ENCODE measurements at places on chromosomes 11 and 22. TPM values are rescaled to one million over a fixed set of nuclear protein-coding genes. Genes with fewer than 3 reads are reported as not detected.

PRG2 gene
- total RNA-seq = not detected

PIH1D2 gene
- total RNA-seq = 4.9 TPM

OR6A2 gene
- 0.24 TPM for total RNA-seq

CASP5 gene
- not detected for total RNA-seq

- H3K27me3 ChIP-seq = no peaks in the 10 kb centered on the region
- peaks cover 13% of the 10 kb centered on the region for H3K4me1 ChIP-seq
- H3K4me3 ChIP-seq = no peak overlapping the region
- peaks cover 18% of the 10 kb centered on the region for H3K36me3 ChIP-seq
- H3K27ac ChIP-seq = no peak overlapping the region
These were observed 30.5 kb upstream of the PPP2R1B start for GRCh38 chr11:111796696-111797095.

DNA sequence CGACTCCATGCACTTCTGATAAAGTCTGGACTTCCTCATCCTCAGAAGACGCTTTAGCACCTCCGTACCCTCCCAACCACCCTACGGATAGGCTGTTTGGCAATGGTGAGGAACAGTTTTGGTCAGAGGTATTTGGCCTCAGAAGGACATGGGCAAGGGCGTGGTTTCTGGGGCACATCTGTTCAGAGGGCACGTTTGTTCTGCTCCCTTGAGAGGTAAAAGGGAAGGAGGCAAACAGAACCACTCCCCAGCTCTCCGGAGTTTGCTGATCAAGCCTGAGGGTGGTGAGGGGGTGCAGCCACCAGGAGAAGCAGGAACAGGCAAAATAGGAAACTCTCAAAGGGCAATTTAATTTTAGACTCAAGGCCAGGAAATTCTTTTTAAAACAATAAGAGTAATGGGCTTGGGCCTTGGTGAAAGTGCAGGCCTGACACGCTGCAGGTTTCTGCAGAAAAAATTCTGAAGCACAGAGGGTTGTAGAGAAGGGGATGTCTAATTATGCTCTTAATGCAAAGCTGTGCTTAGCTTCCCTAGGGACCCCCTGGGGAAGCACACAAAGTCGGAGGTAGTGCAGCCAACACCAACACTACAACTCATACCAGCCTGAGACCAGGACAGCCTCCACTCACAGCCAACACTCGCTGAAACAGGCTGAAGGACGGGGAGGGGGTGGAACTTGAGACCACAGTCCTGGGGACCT lies 23.3 kb downstream of the ETS1 start:
- H3K27me3 ChIP-seq = peaks cover 93% of the 10 kb centered on the region
- H3K36me3 ChIP-seq = no peaks in the 10 kb centered on the region
- no peak for DNase-seq
- no peak overlapping the region for H3K4me3 ChIP-seq
- no peak overlapping the region for H3K27ac ChIP-seq
- H3K4me1 ChIP-seq = peaks cover 7% of the 10 kb centered on the region

- no peak overlapping the region for H3K4me3 ChIP-seq
- H3K36me3 ChIP-seq = peaks cover 12% of the 10 kb centered on the region
- no peak for DNase-seq
- no peaks in the 10 kb centered on the region for H3K27me3 ChIP-seq
- no peak overlapping the region for H3K27ac ChIP-seq
These were observed 34.6 kb downstream of the DKK3 start for GRCh38 chr11:11973866-11974265.

GRCh38 chr11:12134236-12134585 lies 23.8 kb downstream of the MICAL2 start:
- no peak for DNase-seq
- H3K4me1 ChIP-seq = peaks cover 9% of the 10 kb centered on the region
- H3K36me3 ChIP-seq = no peaks in the 10 kb centered on the region
- no peaks in the 10 kb centered on the region for H3K27me3 ChIP-seq
- no peak overlapping the region for H3K27ac ChIP-seq

- H3K4me1 ChIP-seq = peaks cover 5% of the 10 kb centered on the region
- no peak overlapping the region for H3K4me3 ChIP-seq
- DNase-seq = no peak
- no peaks in the 10 kb centered on the region for H3K36me3 ChIP-seq
- no peak overlapping the region for H3K27ac ChIP-seq
These were observed 103.2 kb downstream of the ETS1 start for GRCh38 chr11:128484172-128484571.

DNA sequence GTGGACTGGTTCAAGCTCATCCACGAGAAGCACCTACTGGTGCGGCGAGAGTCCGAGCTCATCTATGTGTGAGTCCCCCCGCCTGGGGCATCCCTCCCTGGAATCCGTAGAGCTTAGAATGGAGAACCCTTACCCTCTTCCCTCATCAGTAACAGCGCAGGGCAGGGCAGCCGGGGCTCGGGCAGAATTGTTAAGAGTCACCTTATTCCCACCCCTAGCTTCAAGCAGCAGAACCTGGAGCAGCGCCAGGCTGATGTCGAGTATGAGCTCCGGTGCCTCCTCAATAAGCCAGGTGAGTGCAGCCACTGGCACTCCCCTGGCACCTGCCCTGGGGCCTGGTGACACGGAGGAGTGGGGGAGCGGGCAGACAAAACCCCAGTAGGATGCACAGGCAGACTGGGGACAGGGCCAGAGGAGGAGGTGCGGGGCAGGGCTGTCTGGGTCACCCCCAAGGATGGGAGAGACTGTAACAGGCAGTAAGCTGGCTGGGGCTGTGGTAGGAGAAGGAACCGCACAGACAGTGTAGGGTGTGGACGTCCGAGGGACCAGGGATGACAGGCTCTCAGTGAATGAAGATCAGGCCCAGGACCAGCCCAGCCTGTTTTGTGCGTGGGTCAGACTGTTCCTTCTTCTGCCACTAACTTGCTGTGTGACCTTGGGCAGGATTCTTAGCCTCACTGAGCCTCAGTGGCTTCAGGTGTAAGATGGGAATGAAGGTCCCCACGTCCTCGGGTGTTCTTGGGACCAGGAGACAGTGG lies 20.4 kb downstream of the C22orf23 start:
- H3K27me3 ChIP-seq = no peaks in the 10 kb centered on the region
- no peak for DNase-seq
- no peaks in the 10 kb centered on the region for H3K4me1 ChIP-seq
- no peak overlapping the region for H3K4me3 ChIP-seq
- peak overlapping the region; percentile 52 for H3K27ac ChIP-seq

GRCh38 chr11:88312628-88313027 lies 24.9 kb downstream of the CTSC start:
- no peak overlapping the region for H3K27ac ChIP-seq
- peaks cover 12% of the 10 kb centered on the region for H3K36me3 ChIP-seq
- H3K27me3 ChIP-seq = peaks cover 40% of the 10 kb centered on the region

- peaks cover 20% of the 10 kb centered on the region for H3K4me1 ChIP-seq
- H3K36me3 ChIP-seq = peaks cover 1% of the 10 kb centered on the region
- DNase-seq = no peak
- H3K27me3 ChIP-seq = peaks cover 25% of the 10 kb centered on the region
These were observed 792 bp upstream of the SBF1 start for GRCh38 chr22:50475652-50476002.
